ENCODE measurements at places on chromosomes 13 and 19.

DNA sequence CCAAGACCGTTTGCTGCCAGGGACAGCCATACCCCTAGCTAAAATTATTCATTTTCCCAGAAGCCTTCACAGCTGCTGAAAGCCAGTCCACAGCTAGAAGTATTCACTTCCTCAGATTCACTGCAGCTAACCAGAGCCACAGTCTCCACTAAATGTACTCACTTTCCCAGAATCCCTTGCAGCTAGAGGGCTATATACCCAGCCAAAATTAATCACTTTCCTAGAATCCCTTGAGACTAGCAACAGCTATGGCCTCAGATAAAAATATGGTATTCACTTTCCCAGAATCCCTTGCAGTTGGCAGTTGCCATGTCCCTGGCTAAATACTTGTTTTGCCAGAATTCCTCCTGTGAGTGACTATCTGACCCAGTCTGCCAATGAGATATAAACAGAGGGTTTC lies 13.8 kb upstream of the MEIS3 start:
- DNase-seq: no peak

DNA sequence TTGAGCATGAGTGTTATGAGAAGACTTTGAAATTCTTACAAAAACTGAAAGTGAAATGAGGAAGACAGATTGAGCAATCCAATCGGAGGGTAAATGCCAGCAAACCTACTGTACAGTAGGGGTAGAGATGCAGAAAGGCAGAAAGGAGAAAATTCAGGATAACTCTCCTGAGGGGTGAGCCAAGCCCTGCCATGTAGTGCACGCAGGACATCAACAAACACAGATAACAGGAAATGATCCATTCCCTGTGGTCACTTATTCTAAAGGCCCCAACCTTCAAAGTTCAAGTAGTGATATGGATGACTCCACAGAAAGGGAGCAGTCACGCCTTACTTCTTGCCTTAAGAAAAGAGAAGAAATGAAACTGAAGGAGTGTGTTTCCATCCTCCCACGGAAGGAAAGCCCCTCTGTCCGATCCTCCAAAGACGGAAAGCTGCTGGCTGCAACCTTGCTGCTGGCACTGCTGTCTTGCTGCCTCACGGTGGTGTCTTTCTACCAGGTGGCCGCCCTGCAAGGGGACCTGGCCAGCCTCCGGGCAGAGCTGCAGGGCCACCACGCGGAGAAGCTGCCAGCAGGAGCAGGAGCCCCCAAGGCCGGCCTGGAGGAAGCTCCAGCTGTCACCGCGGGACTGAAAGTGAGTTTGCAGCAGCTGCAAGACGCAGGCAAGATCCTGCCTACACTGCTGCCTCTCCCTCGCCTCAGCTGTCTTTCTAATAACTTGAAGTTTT lies at the start of gene TNFSF13B:
Gene TNFSF13B (plus strand): TSS at position 118 of the 728 bp plus-strand sequence. CDS start 178 bp downstream, at position 296.
- no peak for DNase-seq

DNA sequence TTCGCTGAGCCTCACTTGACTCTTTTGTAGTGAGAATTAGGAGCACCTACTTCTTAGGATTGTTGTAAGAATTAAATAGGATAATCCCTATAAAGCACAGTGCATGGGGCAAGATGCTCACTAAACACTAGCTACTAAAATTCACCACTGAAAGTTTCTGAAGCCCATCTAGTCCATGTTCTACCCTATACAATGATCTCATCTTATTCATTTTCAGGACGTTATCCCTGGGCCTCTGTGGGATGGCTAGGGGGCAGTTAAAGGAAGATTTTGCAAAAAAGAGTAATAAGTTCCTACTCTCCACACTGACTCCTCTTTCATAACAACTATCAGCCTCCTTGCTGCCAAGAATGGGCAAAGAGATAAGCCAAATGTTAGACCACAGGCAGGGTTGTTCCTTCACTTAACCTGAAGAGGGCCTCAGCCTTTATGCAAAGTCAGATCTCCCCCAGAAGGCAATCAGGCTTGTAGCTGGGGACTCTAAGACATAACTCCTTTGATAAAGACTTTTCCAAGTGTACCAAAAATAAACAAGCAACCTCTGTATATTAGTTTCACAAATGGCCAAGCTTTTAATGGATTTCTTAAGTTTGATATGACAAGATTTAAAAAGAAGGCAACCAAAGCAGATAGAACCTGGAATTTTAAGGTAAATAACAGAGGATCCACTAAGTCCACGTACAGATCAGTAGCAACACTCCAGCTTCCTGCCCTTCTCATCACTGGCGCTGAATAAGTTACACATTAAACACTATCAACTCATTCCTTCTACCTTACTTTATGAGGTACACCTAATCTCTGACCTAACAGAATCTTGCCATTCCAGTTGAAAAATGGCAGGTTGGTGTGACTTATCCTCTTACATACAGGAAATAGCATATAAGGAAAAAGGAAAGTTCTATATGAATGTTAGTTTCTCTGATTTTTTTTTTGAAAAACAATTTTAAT lies 44.4 kb downstream of the ELF1 start:
- DNase-seq: no peak

DNA sequence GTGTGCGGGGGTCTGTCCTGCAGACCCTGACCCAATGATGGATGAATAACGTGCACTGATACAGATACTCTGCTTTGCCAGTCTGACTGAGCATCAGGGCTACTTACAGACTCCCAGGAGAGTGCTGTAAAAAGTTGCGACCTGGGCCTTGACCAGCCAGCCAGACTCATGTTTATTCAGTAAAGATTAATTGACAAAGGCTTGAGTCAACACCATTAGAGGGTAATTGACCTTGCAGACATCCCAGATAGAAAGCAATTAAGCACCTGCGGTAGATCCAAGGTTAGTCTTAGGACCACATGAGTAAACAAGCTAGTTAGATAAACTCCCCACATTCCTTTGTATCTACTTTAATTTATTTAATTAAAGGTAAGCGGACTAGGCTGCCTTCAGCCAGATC lies 10.4 kb downstream of the NUDT19 start:
- DNase-seq: no peak

GRCh38 chr19:29942404-29943261 lies 594 bp downstream of the URI1 start:
- peak; percentile 50 for DNase-seq

GRCh38 chr13:30567072-30567471 lies 50.6 kb upstream of the USPL1 start:
- DNase-seq: no peak

GRCh38 chr13:112132142-112132541 lies 65.2 kb downstream of the SOX1 start:
- DNase-seq: no peak

GRCh38 chr13:86377451-86377850 lies 578.2 kb upstream of the SLITRK6 start:
- no peak for DNase-seq
